K562 (cell line): ENCODE measurements at places on chromosomes 11 and 22. TPM values are rescaled to one million over a fixed set of nuclear protein-coding genes. Genes with fewer than 3 reads are reported as not detected.

The MMP11 gene
- 0.40 and 1.8 TPM in 2 replicates for polyA plus RNA-seq

The LDHAL6A gene
- polyA plus RNA-seq, result not detected in 2 replicates

The LYVE1 gene
- polyA plus RNA-seq, result 0.05 and 0.13 TPM in 2 replicates

The C11orf97 gene
- not detected in 2 replicates for polyA plus RNA-seq

The SCUBE2 gene
- polyA plus RNA-seq, result 0.16 TPM in 1 of 2 replicates, not detected in the other

The ZP1 gene
- 0.15 TPM in 1 of 2 replicates, not detected in the other for polyA plus RNA-seq

The NXPE1 gene
- not detected in 2 replicates for polyA plus RNA-seq

The SORL1 gene
- polyA plus RNA-seq, result 0.01 TPM in 1 of 2 replicates, not detected in the other

The OR4D5 gene
- polyA plus RNA-seq, result not detected in 2 replicates

The MGAT3 gene
- 6.0 and 7.0 TPM in 2 replicates for polyA plus RNA-seq

The ARRB1 gene
- polyA plus RNA-seq, result 24.2 and 30.6 TPM in 2 replicates

The SCYL1 gene
- 96.0 and 104 TPM in 2 replicates for polyA plus RNA-seq

The NCR3LG1 gene
- 13.8 and 17.3 TPM in 2 replicates for polyA plus RNA-seq

The TMPRSS5 gene
- polyA plus RNA-seq, result 0.27 and 0.61 TPM in 2 replicates

The ART1 gene
- polyA plus RNA-seq, result not detected in 2 replicates
